T-cell (primary cell): ENCODE measurements at places on chromosomes 4 and X.

DNA sequence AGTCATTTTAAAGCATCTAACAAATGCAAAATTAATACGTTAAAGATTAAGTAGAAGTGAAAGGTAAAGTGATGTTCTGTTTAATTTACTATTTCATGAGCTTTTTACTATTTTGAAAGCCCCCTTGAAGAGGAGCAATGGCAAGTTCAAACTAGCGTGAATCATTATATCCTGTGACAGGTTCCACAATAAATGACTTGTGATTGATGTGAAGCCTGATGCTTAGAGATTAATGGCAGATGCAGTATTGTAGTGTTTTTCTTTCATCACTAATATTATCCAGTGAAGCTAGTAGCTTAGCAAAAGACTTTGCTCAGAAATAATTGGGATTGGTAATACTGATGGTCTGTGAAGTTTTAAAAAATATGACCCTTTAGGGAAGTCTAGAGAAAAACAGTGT lies 57.3 kb downstream of the STOX2 start:
- DNase-seq, result no peak

- no peak for DNase-seq
Observed at GRCh38 chr4:156779774-156780173, 191.8 kb downstream of the PDGFC start.

DNA sequence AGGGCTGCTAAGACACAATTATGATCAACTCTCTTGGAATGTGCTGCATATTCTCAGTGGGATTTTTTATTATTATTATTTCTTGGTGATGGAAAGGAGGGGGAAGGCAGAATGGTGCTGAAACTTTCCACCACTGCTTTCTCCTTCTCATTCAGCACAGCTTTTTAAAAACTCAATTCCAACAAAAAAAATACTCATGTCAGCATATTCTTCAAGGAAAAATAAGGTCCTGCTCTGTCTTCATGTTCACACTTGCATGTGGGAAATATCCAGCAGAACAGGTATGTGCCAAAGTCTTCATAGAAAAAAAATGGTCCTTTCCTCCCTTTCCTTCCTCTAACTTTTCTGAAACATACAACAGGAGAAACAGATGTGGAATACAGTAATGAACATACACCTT lies 144.0 kb upstream of the ADAMTS3 start:
- no peak for DNase-seq

DNA sequence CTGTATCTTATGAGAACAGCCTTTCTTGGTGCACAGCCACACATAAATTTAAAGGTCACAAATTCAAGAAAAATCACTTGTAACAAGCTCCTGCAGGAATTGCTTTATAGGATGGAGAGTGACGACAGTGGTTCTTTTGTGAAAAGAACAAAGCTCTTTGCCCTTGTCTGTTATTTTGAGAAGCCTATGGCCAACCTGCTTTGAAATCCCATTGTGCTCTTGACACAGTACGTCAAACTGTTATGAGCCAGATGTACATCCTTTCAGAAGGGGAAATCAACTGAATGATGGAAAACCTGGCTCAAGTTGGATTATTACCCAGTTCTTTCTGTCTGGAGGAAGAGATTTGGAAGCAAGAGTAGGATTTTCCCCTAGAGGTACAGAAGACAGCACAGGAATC lies 1454.2 kb downstream of the ARAP2 start:
- no peak for DNase-seq

DNA sequence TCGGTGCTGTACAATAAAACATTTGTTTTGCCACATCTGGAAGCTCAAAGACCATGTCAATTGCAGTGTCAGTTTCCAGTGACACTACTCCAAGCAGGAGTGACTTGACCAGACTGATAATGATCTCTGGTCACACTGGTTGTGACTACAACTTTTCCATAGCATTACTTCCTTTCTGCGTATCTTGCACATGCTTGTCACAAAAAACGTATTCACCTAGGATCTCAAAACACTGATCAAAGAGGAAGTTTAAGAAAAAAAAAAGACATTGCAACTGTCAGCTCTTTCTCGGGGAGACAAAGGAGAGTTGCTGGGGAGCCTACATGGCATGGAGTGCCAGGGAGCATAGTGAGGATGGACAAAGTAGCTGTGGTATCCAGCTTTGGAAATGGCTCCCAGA lies 60.6 kb downstream of the OPHN1 start:
- no peak for DNase-seq

DNA sequence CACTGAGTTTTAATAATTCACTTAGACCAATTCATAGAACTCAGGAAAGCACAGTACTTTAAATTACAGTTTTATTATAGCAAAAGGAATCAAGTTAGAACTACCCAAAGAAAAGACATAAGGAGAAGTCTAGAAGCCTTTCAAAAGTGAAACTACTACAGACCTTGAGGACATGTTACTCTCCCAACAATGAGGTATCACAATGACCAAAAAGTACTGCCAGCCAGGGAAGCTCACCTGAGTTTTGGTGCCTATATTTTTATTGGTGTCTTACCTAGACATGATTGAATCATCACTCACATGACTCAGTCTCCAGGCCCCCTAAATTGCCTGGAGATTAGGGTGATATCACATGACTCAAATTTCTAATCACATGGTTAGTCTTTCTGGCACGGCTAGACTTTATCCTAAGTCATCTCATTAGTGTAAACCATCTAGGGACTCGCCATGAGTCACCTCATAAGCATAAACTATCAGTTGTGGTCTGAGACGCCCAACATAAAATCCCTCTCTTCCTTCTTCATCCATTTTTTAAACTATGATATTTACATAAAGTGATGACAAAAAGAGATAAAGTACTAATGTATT lies 372.3 kb downstream of the TMA16 start:
- DNase-seq, result no peak

- no peak for DNase-seq
Observed at GRCh38 chrX:2568125-2568524, 67.3 kb upstream of the DHRSX start.

DNA sequence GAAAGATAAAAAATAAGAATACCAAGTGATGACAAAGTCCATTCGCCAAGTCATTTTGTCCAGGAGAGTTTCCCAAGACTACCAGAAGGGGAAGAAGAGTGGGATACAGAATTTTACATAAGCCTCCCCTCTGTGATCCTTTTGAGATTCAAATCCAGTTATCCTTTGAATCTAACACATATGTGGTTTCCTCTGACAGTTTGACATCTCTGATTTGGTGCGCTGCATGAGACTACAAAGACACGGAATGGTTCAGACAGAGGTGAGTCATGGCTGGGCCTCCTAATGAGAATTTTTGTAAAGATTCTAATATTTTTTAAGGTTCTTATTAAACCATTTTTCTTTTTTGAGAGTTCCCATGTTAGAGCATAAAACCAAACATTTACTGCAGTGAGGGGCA lies 38.3 kb downstream of the SLC10A6 start:
- DNase-seq, result no peak

DNA sequence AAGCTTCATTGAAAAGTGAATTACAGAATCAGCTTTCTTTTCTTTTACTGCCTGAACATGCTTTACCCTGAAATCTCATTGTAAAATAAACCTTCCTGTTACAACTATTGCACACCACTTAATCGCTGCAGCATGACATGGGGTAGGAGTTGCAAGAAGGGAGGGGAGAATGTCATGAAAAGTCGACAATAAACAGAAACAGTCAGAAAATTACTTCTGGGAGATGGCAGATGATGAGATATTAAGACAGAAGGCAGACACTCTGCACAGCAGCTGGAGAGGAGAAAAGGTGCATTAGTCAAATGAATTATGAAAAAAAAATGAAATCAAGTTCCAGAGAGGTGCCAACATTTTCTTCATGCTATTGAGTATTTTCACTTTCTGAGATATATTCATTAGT lies 287.7 kb downstream of the PCDH7 start:
- no peak for DNase-seq

- DNase-seq, result no peak
Observed at GRCh38 chr4:139605516-139605915, 49.5 kb upstream of the SETD7 start.

GRCh38 chr4:165625281-165625680 lies 246.5 kb downstream of the CPE start:
- DNase-seq, result no peak

- no peak for DNase-seq
Observed at GRCh38 chrX:54721424-54721823, 76.6 kb downstream of the ITIH6 start.

- no peak for DNase-seq
Observed at GRCh38 chr4:179328627-179329026, 1886.4 kb upstream of the AGA start.

DNA sequence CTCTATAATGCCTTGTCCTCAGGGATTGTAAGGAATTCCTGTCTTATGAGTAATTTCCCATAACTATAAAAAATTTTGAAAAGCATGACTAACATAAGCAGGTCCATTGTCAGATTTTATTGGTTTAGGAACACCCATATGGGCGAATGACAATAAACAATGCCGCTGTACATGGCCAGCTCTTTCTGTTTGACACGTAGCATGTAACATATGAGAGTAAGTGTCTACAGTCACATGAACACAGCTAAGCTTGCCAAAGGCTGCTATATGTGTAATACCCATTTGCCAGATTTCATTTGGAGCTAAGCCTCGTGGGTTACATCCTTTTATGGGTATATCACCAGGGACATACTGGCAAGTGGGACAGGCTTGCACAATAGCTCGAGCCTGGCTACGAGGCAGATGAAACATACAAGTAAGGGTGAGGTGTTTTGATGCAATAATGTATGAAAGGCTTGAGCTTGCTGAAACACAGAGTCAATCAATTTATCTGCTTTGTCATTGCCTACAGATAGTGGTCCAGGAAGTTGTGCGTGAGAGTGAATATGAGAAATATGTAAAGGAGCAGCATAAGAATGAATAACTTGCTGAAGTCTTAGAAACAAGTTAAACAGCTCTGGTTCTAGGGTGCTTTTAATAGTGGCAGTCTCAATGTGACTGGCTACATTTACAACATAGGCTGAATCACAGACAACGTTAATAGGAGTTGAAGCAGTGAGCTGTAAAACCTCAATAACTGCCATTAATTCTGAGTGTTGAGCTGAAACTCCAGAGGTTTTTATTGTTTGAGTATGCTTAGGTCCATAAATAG lies 67.4 kb upstream of the UGT2B10 start:
- DNase-seq, result no peak

- no peak for DNase-seq
Observed at GRCh38 chr4:657338-657833, 16.7 kb downstream of the ATP5ME start.

DNA sequence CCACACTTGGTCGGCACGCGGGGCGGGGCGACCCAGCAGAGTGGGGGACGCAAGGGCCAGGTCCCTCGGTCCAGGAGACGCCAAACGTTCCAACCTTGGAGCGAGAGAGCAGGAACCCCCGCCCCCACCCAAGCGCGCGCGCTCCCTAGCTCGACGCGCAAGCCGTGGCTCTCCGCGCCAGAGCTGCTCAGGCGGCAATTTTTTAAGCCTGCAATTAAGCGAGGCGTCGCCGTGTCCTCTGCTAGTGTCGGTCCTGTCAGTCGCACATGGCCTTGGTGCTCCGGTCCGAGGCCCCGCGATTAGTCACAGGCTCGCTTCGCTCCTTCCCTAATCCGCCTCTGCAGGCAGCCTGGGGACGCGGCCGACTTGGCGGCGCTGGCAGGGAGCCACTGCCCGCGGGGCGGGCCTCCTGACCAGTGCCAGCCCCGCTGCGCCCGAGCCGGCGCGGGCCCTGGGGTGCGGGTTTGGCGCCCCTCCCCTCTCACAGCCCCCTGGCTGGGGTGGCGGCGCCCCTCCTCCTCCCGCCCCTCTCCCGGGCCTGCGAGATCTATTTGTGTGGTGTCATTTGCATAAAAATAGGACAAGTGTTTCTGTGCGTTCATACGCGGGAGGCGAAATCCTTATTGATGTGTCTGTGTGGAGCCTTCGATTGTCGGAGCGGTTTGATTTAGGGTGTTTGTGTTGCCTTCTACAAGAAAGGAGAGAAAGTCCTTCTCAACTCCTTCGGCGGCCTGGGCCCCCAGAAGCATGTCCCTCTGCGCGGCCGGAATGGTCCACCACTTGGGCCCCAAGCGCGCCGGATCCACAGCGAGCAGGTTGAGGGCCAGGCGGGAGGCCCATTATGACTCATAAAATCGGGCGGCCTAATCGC lies 9.8 kb upstream of the BCOR start:
- no peak for DNase-seq

DNA sequence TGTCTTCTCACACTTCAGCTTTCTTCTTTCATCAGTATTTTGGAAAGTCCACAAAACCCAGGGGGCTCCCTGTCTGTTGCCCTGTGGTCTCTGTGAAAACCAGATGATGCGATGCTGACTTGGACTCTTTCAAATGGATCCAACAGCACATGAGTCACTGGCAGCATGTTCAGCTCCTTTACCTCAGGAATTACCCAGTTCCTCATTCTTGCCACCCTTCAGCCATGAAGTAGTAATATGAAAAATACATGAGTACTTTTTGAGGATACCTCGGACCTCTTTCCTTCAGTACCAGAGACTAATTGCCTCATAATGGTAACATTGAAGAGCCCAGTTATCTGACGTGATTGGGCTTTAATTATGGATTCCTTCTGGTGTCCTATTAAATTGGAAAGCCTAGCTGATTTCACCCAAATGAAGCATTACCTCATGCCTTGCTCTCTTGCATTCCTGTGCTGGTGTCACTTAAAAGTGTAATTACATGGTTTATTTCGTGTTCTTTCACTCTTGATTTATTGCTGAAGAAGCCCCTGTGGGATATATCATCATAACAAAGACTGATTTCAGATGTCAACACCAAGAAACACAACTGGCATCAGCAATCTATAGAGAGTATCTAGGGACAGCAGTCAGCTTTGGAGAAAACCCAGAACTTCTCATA lies 63.4 kb downstream of the NFKB1 start:
- DNase-seq, result no peak

- DNase-seq, result no peak
Observed at GRCh38 chr4:55321707-55322264, 24.3 kb upstream of the SRD5A3 start.

- no peak for DNase-seq
Observed at GRCh38 chr4:63049278-63049677, 1360.0 kb downstream of the TECRL start.

DNA sequence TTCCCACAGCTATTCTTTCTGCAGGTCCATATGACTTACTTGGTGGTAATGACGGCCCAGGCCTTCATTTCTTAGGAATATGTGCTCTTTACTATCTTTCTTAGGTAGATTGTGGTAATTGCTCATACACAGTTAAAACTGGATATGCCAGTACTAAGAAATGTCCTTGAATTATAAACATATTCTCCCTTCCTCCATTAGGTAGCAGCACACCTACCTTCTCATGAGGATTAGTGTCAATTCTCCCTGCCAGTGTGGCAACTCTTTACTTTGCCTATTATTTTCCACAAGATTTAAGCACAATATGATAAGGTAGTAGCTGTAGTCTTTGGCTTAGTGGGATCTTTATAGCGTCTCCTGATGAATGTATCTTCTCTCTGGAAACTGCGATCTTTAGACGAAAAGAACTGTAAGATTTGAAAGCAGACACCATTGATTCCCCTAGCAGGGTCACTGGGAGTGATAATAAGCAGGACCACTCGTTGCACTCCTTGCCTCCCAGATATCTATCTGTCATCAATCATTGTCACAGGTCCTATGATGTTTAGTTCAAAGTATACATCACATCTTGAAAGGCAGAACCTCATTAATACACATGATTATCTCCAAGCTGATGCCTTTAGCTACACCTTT lies 1240.7 kb downstream of the C4orf33 start:
- DNase-seq, result no peak

- DNase-seq, result no peak
Observed at GRCh38 chrX:51837921-51838320, 55.5 kb upstream of the MAGED1 start.
